ENCODE measurements at places on chromosomes 16 and 17. TPM values are rescaled to one million over a fixed set of nuclear protein-coding genes. Genes with fewer than 3 reads are reported as not detected.

GRCh38 chr17:55500103-55500502 is 11.1 kb downstream of the SMIM36 start:
- no peak for DNase-seq

KREMEN2 gene
- total RNA-seq: 11.0 TPM

- DNase-seq: no peak
Observed at GRCh38 chr16:88978608-88979346, 1.8 kb upstream of the CBFA2T3 start.

DNA sequence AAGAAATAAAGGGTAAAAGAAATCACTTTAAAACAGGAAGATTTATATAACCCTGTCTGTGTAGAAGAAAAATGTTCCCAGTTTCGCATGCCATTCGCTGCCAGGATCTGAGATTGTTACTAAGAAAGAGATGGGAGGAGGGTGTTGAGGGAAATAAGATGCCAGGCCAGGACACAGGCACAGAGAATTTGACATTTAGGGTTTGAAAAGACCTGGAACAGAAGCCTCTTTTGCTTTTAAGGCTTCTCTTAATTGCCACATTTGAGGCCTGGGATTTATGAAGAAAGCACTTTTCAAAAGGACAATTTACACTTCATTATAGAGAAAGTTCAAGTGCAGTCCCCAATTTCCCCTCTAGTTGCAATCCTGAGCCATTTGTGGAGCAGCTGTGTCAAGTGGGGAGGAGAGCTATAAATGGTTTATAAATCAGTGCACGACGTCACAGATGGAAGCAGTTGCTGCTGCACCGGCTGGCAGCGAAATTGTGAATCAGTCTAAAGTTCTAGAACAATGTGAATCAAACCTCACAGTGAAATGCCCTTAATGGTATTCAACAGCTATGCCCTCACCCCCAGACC is 26.5 kb upstream of the C16orf87 start:
- DNase-seq: peak; percentile 50

HIC1 gene
- total RNA-seq: not detected

DNA sequence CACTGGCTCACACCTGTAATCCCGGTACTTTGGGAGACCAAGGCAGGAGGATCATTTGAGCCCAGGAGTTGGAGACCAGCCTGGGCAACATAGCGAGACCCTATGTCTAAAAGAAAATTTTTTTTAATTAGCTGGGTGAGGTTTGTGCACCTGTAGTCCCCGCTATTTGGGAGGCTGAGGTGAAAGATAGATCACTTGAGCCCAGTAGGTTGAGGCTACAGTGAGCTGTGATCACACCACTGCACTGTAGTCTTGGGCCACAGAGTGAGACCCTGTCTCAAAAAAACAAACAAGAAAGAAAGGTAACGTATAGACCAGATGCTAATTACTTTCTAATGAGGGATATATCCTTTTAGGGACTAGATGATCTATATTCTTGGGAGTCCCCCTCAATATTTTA is 8.1 kb downstream of the NOL11 start:
- DNase-seq: no peak

GRCh38 chr16:86222547-86222946 is 287.8 kb upstream of the FOXF1 start:
- DNase-seq: peak; percentile 58

DNA sequence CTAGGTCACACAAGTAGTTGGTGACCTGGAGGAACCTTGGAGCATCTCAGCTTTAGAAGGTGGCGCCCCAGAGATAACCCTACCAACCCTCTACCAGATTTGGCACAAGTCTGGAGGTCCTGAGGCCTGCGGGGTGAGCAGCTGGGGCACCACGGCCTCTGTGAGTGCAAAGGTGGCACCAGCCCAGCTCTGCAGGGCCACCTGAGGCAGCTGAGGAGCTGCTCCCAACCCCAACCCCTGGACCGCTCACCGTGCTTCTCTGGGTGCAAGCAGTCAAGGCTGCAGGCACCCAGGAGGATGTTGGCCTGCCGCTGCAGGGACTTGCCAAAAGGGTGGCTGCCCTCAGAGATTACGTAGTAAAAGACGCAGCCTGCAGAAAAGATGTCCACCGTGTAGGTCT is 28.4 kb upstream of the ICAM2 start:
- DNase-seq: no peak

DNA sequence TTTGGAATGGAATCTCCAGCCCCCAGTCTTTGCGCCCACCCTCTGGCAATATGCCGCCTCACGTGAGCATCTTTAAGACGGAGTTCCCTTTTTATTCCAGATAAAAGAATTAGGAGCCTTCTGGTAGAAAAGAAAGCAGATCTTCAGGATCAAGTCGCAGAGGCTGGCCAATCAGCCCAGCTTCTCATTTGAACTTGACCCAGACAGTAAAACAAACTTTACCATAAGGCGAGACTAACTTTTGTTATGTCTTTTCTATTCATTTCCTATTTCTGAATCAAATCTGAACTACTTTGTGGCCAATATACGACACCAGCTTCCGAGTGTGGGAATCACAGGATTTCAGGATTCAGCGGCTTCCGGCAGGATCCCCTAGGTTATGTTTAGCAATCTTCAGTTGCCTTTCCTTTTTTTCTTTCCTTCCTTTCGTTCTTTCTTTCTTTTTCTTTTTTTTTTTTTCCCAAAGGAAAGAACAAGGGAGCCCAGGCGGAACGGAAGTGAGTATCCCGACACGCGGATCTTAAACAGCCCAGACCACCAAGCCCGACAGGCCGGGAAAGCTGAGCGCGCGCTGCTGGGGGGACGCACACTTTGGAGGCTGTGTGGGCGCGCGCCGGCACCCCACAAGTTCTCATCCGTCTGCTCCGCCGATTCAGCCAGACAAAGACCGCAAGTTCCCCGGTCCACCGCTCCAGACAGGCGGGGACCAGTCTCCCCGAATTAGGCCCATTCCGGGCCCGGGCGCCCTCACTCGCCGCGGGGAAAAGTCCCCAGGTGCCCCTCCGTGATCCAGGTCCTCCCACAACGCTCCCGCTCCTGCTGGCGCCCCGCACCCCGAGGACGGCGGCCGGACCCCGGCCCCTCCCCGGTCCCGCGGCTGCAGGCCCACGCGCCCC is 633 bp downstream of the TBC1D16 start:
- no peak for DNase-seq

DNA sequence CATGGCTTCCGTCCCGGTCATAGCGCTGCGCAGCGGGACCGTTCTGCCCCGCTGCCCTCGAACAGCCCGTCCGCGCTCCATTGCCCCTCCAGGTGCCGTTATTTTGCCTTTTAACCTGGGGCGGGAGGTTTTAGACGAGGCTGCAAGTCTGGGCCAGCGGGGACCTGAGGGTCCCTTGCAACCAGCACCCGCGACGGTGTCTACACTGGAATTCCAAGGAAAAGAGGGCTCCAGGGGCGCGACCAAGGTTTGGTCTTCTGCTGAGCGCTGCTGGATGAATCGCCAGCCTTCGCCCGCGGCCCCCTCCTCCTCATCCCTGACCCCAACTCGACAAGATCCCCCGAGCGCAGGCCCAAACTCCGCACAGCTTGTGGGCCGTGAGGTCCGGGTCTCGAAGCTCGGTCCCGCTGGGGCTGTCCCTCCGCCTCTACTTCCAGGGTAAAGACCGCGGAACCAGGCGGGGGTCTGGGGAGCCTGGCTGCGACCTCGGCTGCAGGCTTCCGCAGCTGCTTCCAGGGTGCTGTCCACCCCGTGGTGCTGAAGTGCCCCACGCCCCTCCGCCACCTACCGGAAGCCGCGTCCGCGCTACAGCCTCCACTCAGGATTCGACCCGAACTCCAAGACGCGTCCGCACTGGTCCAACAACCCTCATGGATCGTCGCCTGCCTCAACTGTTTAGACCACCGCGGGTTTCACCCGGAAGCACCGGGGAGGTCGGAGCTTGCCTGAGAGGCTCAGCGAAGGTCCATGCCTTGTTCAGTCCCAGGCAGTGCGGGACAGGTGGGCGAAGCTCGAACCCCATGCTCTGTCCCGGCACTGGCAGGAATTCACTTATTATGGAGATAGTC is 10.1 kb upstream of the CA4 start:
- no peak for DNase-seq

DNA sequence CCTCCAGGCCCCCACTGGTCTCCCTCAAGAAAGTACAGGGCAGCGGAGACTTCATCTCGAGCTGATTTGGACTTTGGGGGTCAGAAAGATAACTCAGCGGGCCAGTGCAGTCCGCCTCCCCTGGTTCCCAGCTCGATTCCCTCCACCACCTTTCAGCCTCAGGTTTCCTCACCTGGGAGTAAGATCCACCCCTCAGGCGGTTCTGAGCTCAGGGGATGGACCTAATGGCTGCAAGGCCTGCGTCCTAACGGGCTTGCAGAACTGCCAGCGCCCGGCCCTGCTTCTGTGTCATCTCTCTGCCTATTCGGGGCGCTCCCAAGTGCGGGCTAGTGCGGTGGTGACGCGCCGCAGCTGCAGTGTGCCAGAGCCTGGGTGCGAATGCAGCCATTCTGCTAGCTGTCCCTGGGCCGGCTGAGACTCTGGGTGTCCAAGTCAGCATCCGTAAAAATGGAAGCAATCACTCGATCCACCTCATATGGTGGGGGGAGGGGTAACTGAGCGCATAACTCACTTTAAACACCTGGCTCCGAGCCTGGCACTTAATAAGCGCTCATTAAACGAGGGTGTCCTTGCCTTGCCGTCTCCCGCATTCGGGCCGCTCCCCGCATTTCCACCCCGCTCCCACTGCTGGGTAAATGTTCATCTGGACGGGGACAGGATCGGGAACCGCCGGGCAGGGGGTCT is 129.6 kb upstream of the LHX1 start:
- no peak for DNase-seq

GRCh38 chr17:33112763-33113162 is 121.1 kb downstream of the SPACA3 start:
- no peak for DNase-seq

- no peak for DNase-seq
Observed at GRCh38 chr16:17072104-17072503, 398.7 kb downstream of the XYLT1 start.

DNA sequence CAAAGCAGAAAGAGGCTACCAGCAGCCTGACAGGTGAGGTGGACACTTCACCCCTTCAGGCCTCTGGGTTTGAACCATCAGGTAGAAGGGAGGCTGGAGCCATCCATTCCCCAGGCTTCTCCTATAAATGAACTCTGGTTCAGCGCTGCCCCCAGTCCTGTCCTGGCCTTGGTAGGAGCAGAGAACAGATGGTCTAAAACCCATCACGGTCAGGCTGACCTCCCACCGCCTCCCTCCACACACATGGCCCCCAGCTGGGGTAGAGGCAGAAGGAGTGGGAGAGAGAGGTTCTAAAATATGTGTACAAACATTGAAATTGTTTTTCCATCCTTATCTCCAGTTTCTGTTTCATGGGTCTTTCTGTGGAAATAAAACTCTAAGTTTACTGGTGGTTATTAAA is 59.7 kb upstream of the DNAJA2 start:
- no peak for DNase-seq

KRTAP9-8 gene
- not detected for total RNA-seq

GRCh38 chr17:30230596-30231125 is 4.8 kb downstream of the SLC6A4 start:
- DNase-seq: no peak

- DNase-seq: no peak
Observed at GRCh38 chr17:73643001-73643851, 1.0 kb downstream of the SDK2 start.

TMEM238L gene
- not detected for total RNA-seq

DNA sequence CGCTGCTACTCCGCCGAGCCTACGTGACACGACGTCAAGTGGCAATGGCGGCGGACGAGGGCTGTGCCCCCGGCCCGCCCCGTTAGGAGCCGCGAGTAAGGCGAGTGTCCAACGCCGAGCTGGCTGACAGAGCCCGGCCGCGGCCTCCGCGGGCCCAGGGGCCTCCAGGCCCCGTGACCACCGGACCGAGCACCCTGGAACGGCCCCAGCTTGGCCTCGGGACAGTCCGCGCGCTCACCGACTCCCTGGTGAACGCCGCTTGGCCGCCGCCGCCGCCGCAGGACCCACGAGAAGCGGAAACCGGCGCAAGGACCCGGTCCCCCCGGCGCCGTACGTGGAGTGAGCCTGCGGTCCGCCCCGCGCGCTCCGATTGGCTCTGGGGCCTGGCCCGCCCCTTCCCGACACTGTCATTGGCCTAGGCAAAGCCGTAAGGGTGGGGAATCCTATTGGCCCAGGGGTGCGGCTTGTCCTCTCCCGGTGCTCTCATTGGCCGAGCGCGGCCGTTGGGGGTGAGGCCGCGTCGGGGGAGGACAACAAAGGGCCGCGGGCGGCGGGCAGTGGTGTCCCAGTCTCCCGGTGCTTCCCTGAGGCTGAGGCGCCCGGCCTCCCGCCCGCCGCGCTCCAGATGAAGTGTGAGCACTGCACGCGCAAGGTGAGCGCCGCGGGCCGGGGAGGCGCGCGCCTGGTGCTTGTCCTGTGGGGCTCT is at the start of gene NARF:
NARF (plus strand) TSS at position 563 of the 706 bp plus-strand sequence; CDS start at position 626, 63 bp downstream.
- DNase-seq: peak; percentile 99

GPATCH8 gene
- 15.0 TPM for total RNA-seq

CIBAR2 gene
- total RNA-seq: not detected

DNA sequence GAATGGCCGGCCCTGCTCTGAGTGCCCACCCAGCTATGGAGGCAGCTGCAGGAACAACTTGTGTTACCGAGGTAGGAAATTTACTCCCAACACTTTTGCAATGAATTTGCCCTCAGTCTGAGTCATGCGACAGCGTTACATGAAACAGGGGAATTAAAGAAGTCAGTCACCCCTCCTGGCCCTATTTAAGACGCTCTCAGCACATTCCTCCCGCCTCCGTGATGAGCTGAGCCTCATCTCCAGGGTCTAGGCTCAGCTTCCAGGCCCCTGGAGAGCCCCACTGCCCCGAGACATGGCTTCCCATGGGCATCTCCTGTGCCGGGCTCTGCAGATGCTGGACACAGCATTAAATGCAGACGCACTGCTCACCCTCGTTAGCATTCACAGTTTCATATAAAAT is 35.0 kb downstream of the CRISPLD2 start:
- DNase-seq: no peak

ADAD2 gene
- not detected for total RNA-seq

DNA sequence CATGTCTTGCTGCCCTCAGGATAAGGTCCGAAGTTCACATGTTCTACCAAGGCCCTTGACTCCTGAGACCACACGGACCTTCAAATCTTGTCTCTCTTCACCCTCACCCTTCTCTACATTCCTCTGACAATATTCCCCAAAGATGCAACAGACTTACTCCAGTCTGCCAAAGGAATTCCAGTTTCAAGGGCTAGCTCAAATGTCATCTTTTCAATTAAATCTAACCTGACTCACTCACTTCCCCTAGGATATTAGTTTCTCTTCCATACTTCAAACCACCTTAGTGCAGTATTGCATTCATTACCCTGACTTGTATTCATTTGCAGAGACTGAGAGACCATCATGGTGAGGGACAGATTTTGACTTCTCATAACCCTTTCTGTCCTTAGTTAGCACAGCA is 59.6 kb upstream of the ADCY9 start:
- DNase-seq: no peak

GRCh38 chr17:39927929-39928857 is 661 bp downstream of the LRRC3C start:
- DNase-seq: no peak

ZNF785 gene
- total RNA-seq: 3.1 TPM

DNA sequence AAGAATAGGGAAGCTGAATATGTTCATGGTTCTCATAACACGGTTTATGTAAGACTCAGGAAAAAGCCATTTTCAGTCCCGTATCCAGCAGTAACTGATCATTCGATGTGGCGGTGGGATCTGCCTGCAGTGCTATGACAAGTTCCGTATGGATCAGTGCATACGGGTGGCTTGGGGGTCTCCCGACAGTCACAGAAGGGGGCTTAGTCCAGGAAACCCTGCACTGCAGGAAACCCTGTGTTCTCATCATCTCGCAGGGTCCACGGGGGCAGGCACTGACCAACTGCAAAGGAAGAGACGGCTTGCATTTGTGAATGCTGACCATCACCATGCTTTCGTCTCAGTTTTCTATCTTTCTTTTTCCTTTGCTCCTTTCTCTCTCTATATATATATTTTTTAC is 7.7 kb downstream of the MTHFSD start:
- DNase-seq: no peak

GRCh38 chr16:48687421-48688038 is 77.5 kb upstream of the N4BP1 start:
- DNase-seq: peak; percentile 76
